NCI-H446 treated with DMSO at 0.1 percent for 48 hours (cell line): ENCODE measurements at places on chromosomes 11 and 22.

GRCh38 chr11:65856689-65857499, 1.1 kb downstream of the CFL1 start:
- peak; percentile 42 for DNase-seq

DNA sequence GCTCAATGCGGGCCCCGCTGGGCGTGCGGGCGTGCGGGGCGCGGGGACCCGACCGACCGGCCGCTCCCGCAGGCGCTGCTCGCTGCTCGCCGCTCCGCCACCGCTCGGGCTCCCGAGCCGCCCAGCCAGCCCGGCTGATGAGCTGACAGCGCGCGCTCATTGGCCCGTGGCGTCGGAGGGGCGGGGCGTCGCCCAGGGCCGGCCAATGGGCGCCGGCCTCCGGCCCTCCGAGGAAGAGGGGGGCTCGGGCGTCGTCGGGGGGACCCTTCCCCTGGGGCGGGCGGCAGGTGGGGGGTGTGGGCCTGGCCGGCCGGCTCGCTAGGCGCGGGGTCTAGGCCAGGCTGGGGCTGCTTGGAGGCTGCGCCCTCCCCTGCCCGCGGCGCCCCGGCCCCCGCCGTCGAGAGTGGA, at the start of gene SCUBE1:
Gene SCUBE1 (minus strand): TSS at position 111 of the 408 bp plus-strand sequence. CDS start 111 bp downstream, outside the sequence.
- DNase-seq = peak; percentile 18

DNA sequence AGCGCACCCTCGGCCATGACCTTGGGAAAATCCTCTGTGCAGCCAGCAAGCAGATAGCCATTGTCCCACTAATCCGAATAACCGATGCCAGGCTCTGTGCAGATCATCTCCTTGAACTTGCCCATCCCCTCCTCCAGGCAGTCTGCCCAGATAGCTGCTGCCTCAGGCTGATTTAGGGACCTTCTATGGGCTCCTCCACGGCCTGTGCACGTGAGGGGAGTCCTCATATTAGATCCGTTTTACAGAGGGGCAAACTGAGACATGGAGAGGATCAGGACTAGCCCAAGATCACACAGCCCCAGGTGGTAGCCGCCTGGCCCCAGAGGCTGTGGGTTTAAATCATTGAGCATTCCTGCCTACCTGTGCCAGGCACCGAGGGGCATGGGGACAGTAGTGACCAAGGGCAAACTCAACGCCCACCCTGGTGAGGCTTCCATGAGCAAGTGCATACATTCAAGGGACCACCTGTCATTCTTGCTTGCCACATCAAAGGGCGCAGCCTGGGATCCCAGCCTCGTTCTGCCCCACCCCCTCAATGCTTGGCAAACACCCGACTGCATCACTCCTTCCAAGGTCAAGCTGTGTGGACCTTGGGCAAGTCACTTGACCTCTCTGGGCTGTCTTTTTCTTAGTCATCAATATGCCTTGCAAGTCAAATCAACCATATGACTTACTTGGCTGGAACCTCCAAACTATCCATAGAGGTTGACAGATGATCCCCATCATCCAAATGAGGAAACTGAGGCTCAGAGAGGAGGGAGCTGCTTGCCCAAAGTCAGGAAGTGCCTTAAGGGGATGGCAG, 131.6 kb downstream of the MN1 start:
- DNase-seq = no peak

GRCh38 chr11:74476536-74476935, 9.2 kb upstream of the KCNE3 start:
- no peak for DNase-seq

DNA sequence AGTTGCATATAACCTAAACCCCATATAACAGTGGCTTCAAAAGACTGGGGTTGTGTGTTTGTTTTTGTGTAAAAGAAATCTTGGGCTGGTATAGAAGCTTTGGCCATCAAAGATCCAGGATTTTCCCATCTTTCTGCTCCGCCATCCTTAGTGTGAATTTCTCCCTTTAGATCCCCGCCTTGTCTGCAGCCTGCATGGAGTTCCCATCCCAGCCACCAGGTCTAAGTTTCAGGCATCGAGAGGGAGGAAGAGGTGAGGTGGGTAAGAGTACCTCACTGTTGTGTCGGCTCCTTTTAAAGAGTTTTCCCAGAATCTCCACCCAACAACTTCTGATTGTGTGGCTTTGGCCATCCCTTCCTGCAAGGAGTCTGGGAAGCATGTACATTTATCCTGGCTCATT, 195.5 kb upstream of the SORL1-AS1 start:
- no peak for DNase-seq

DNA sequence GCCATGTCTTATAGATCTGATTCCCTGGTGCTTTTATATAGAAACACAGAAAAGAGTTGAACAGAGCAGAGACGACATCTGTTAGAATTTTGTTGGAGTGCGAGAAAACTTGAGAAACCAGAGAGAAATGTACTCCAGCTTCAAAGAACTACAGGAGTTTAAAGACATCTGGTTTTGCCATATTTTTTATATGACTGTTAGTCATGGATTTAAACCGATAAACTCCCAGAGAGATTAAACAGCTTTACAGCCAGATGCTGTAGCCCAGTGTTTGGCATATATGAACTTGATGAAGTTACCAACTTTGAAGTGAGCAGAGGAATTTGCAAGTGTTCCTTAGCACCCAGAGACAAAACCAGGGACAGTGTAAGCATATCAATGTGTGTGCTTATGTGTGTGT, 1083.1 kb downstream of the LRRC4C start:
- DNase-seq = no peak

DNA sequence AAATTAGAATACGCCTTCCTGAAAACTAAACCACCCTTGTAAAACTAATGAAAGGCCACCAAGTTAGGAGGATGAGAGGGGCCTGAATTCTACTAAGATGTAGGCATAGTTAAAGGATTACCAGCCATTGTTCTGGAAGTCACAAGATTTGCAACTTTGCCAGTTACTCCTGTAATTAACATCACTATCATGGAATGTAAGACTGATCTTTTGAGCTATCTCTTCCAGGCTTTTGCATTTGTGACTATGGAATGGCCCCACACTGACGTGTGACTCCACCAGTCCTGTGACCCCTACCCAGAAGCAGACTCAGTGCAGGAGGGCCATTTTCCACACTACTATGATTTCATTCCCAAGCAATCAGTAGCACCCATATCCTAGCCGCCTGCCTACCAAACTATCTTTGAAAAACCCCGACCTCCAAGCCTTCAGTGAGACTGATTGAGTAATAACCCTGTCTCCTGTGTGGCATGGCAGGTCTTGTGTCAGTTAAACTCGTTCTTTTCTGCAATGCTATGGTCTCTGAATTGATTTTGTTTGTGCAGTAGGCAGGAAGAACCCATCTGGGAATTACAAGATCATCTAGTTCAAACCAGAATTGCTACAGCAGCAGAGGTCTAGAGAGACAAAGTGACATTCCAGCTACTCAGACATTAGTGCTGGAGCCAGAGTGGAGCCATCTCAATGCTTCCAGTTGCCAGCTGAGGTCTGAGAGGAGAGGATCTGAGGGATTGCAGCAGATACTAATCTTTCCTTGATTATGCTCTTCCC, 1.9 kb upstream of the CTSF start:
- no peak for DNase-seq

- no peak for DNase-seq
Observed at GRCh38 chr11:130162733-130163132, 3.2 kb downstream of the ST14 start.

GRCh38 chr11:45754261-45754709, 50.7 kb upstream of the SLC35C1 start:
- no peak for DNase-seq

DNA sequence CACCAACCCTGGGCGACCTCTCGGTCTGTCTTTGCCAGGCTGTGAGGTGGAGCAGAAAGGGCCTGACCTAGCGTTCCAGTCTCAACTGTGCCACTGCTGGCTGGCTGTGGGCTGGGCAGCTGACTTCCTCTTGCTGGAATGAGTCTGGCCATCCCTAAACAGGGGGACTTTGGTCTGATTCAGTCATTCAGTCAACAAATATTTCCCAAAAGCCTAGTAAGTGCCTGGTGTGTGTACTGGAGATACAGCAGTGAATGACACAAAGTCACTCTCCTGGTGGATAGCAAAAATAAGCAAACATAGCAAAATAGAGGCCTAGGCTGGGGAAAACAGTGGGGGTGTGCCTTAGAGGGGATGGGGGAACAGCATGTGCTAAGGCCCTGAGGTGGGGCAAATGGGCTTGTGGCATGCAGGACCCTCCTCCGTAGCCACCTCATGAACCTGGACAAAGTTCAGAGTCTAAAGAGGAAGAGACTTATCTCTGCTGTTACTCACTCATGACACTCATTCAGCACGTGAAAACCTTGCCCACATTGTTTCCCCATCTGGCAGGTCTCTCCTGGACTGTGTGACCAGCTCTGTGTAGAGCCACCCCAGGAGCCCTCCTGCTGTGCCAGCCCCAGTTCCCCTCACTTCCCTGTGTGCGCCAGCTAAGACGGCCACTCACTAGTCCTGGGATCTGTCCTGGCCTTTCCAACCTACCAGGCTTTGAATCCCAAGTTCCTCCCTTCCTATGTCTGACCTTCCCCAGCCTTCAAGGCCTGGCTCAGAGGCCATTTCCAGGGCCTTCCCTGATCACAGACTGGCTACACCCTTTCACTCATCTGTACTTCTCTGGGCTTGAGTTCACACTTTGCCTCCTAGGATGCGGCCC, 4.7 kb downstream of the GUCD1 start:
- no peak for DNase-seq

GRCh38 chr11:119144825-119145486, 3.9 kb upstream of the ABCG4 start:
- DNase-seq = no peak

DNA sequence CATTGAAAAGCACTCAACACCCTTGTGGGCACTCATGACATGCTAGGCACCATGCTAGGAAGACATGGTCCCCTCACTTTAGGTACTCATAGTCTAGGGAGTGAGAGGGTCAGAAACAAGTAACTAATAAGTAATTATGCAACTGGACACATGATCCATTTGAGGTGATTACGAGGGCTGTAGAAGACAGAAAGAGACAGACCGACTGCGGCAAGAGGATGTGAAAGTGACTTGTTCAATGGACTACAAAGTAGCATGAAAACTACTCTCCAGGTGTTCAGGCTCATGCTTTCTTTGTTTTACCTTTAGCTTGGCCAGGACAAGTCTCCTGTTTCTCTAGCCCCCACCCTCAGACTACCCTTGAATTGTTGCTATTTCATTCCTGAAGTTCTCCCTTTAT, 310.8 kb upstream of the SORL1-AS1 start:
- DNase-seq = no peak

DNA sequence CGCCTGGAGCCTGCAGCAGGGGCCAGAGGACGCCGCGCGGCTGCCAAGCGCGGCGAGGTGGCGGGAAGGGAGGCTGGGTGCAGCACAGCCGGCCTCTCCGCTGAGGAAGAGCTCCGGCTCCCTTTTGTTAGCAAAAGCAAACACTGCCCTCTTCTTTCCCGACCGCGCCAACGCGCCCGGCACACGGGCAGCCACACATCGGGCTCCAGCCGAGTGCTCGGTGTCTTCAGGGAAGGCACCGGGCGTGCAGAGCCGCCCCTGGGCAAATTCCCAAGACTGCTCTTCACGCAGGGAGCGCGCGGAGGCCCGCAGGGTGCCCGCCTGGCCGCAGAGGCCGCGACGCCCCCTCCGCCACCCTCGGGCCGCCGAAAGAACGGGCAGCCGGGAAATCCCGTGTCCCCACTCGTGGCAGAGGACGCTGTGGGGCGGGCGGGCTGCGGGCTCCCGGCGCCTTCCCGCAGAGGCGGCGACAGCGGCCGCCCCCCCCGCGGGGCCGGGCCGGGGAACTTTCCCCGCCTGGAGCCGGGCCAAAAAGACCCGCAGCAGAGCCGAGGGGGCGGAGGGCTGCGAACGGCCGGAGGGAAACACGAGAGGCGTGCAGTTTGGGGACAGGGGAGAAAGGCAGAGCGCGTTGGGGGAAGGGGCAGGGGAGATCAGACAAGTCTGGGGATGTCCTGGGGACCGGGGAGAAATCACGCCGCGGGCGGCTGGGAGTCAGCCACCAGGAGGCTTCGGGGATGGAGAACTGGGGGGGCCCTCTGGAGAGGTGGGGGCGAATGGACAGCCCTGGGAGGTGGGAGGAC, 931 bp downstream of the CADM1 start:
- DNase-seq = peak; percentile 72

DNA sequence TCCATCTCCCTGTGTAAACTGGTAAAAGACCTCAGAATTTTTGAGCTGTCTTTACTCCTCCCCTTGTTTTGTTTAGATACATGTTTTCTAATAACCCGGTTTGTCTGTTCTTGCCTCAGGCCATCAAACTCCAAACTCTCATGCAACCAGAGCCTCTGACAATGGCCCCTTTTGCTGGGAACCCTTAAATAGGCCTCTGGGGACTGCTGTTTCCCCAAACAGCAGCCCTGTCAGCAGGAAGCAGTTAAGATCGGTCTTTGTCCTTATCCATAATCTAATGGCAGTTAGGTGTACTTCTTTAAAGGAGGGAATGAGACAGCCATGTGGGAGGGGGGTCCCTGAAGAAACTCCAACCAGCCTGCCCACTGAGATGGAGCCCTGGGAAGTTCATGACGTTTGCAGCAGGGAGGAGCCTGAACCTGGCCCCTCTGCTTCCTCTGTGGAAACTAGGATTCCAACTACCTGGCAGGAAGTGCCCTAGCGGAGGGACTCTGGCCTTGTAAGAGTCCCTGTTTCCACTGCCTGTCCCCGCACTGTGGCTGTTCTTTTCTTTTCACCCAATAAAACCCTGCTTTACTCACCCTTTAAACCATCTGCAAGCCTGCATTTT, 1354.4 kb downstream of the LRRC4C start:
- DNase-seq = no peak

GRCh38 chr11:96014217-96014616, 90.3 kb upstream of the MTMR2 start:
- no peak for DNase-seq

DNA sequence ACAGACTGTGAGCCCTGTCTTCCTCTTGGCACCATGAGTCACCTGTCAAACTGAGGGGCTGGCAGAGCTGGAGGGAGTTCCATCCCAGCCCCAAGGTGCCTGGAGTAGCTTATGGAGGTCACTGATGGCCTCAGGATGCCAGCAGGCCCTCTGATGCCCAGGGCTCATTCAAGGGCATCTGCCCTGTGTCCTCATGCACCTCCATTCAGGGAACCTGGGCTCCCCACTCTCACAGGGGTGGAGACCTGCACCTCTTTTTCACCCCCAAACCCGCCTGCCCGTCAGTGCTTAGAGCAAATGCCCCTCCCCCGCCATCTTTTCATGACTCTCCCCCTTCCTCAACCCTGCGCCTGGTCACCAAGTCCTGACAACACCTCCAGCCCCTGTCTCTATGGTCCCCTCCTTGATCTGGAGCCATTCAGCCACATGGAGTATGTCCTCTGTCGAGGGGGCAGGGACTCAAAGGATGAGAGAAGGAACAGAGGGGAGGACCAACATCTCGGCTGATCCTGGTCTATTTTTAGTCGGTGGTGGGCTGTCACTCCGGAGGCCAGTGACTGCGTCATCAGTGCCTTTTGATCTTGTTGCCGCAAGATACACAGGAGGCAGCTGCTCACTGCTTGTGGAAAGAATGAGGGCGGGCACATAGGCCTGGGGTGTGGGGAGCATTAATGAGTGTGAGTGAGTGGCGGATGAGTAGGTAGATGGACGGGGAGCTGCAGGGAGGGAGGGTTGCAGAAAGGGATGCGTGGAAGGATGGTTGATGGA, 72.2 kb downstream of the CDKN1C start:
- DNase-seq = no peak
